ENCODE measurements at places on chromosomes 3 and 15.

DNA sequence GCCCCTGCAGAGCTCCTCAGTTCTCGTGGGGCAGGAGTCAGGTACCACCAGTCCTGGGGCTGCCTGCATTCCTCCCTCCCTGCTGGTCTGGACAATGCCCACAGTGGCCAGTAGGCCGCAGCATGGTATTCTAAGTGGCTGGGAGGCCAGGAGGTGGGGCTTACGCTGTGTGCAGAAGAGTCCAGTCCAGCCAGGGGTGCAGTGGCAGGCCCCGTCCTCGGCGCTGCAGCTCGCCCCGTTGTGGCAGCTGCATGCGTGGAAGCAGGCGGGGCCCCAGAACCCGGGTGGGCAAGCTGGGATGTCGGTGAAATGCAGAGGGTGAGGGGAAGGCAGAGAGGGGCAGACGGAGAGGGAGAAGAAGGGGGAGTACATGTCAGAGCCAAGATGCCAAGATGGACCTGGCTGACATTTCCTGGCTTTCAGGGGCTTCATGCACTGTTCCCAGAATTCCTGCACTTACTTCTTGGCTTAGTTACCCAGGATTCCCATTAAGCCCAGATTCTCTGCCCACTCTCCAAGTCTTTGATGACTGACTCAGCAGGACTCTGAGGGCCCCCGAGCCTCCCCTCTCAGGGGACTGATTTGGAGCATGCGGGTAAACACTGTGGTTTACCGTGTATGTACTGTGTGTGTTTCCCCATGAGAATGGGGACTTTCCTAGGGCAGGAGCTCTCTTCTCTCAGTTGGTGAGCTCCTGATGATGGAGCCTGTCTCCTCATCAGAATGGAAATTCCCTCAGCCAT lies 47.5 kb downstream of the RAB11A start:
- DNase-seq: peak; percentile 17

- DNase-seq: no peak
These were observed 216.3 kb upstream of the LRTM1 start for GRCh38 chr3:55144015-55144673.

GRCh38 chr3:47149339-47149933 lies 14.5 kb downstream of the SETD2 start:
- DNase-seq: no peak

GRCh38 chr15:61994216-61994615 lies 66.0 kb downstream of the VPS13C start:
- no peak for DNase-seq

- DNase-seq: no peak
These were observed 126.8 kb downstream of the ATP1B3 start for GRCh38 chr3:142003291-142003690.

- no peak for DNase-seq
These were observed 56.0 kb upstream of the LCTL start for GRCh38 chr15:66621491-66622467.

DNA sequence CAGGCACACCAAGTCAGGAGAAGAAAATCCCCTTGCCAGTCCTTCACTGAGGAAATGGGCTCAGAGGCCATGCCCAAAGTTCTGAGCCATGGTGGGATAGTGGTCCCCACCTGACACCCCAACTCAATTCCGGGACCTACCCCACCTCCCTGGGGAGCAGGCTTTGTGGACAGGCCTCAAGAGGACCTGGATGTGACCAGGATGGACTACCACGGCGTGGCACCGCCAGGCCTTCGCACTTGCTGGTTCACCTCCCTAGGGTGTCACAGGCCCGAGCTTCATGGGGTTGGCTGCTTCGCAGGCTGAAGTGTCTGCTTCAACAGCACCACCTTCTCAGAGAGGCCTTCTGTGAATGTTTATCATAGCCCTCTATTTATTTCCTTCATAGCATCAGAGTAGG lies 31.7 kb downstream of the POC1A start:
- no peak for DNase-seq

DNA sequence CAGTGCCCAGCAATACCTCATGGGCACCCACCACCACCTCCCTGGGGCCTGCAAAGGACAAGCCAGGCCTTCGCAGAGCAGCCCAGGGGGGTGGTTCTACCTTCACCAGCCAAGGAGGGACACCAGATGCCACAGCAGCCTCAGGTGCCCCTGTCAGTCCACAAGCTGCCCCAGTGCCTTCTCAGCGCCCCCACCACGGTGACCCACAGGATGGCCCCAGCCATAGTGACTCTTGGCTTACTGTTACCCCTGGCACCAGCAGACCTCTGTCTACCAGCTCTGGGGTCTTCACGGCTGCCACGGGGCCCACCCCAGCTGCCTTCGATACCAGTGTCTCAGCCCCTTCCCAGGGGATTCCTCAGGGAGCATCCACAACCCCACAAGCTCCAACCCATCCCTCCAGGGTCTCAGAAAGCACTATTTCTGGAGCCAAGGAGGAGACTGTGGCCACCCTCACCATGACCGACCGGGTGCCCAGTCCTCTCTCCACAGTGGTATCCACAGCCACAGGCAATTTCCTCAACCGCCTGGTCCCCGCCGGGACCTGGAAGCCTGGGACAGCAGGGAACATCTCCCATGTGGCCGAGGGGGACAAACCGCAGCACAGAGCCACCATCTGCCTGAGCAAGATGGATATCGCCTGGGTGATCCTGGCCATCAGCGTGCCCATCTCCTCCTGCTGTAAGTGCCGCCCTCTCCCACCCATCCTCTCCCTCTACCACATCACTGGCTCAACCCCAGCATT lies 19.2 kb upstream of the BFSP2 start:
- no peak for DNase-seq

DNA sequence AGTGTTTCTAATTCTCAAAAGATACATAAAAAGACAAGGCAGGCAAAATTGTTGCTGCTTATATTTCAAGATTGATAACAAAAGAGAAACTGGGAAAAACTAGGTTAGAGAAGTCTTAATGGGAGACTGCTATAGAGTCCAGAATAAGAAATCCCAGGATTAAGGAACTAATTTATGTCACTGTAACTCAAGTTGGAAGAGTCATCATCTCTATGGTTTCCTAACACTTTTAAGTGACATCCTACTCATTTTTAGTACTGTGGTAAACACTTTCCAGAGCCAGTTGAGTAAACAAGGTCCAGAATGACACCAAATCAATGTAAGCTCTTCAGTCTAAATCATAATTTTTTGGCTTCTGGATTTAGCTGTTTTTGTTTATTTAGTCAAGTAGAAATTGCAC lies 8.0 kb downstream of the CLDN16 start:
- no peak for DNase-seq

- DNase-seq: no peak
These were observed 89.5 kb downstream of the VGLL4 start for GRCh38 chr3:11554236-11554610.

- no peak for DNase-seq
These were observed 435.9 kb upstream of the CADM2 start for GRCh38 chr3:84522893-84523292.
